Stimulated activated CD8-positive, alpha-beta memory T cell treated with anti-CD3 and anti-CD28 coated beads, Interleukin-4, amount 100 ng/mL, for 1 hour (primary cell): ENCODE measurements at places on chromosomes 7 and 10.

- no peak for DNase-seq
Observed at GRCh38 chr7:128359336-128359735, 2.2 kb downstream of the PRRT4 start.

- DNase-seq: no peak
Observed at GRCh38 chr7:44998153-44998871, 1.7 kb upstream of the CCM2 start.

GRCh38 chr10:115706488-115707076 is 566.4 kb downstream of the GFRA1 start:
- DNase-seq: no peak

GRCh38 chr7:134108802-134109201 is 18.3 kb upstream of the LRGUK start:
- DNase-seq: no peak

DNA sequence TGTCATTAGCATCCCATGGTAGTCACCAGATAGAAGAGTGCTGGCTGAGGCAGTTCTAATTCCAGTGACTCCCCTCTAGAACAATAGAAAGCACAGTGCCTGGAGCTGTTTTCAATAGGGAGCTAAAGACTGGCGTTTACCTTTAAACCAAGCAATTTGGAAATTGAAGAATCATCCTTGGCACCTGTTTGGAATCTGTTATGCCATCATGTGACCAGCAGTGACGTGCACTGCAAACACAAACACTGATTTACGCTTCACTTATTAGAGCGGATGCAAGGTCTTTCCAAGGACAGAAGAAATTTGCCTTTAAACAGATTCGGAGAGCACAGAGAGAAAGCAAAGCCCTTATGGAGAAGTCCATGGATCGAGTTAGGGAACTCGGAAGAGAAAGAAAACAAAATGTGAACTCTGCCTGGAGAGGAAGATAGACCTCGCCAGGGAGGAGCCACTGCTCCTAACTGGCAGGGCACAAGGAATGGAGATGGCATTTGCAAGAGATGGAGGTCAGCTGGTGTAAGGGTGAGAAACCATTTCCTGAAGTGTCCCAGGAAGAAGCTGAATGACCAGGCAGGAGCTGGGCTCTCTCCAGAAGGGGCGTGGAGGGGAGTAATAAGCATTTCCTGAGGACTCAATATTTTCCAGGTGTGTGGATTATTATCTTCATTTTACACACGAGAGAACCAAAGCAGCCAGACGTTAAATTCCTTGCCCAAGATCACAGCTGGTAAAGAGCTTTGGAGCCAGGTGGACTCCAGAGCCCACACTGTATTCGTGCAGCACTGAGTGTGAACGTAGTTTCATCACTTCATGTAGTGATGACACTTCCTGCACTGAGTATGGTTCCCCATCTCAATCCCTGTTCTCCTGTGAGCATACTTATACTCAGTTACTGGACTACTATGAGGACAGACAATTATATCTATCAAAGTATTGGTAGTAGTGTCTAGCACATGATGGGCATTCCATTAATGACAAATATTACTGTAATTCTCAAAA is 97.7 kb downstream of the CUBN start:
- no peak for DNase-seq

DNA sequence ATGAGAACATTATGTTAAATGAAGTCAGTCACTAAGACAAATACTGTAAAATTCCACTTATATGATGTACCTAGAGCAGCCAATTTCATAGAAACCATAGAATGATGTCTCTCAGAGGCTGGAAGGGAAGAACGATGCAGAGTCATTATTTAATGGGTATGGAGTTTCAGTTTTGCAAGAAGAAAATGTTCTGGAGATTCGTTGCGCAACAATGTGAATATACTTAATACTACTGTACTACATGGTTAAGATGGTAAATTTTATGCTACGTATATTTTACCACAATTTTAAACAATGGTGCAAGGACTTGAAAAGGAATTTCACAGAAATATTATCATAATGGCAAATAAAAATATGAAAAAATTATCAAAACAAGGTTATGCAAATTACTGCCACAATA is 972.6 kb downstream of the KCNMA1 start:
- DNase-seq: no peak

DNA sequence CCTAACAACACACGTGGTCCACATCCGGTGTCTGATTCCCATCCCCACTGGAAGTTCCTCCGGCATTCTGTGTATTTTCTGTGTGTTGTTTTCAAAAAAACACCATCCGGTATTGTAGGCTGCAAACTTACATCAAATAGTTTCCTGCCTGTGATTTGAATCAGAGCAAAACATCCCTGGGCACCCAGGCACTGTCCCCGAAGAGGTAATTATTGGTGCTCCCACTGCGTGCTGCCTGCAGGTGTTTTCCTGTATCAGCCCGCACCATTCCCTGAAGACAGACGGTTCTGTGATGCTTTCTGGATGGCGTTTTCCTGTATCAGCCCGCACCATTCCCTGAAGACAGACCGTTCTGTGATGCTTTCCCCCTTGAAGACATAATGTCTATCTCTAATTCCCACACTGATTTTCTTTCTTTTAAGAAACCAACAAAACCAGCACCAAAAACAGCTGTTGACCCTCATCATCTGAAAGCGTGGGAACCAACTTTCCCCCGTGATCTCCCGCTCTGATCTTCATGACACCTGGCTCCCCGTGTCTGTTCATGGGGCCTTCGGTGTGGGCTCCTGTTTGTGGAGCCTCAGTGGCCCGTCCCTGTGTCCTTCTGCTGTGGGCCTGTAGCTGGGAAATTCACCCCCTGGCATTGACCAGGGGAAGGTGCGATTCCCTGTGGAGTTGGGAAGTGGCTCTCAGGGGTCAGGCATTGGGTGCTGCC is 205.3 kb downstream of the ADARB2 start:
- DNase-seq: no peak

DNA sequence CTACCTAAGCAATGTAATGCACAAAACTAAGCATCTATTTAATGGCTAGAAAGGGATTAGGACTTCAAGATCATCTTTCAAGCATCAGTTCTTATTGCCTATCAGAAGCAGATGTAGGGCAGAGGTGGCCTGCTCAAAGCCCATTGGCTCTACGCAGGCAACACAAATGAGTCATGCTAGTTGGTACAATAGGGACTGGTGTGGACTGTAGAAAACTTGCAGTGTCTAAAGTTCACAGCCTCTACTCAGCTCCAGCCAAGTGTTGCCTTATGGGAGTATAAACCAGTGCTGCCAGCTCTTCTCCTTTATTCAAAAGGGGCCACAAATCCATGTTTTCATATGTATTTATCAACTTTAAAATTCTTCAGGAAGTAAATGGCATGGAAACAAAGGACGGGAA is 31.7 kb downstream of the ASAH2 start:
- DNase-seq: no peak

DNA sequence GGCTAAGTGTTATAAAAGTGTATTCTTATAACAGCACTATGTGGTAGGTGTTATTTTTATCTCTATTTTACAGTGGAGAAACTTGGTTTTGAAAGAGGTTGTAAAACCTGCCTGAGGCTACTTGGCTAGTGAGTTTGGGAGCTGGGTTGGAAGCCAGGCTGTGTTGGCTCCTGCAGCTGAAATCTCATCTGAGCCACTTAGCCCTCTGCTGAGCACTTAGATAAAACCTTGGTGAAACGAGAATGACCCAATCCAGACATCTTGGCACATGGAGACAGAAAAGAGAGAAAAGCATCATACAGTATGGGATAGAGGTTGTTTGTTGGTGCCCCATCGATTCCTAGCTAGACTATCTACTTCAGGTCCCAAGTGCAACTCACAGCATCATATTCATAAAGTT is 37.4 kb downstream of the BLNK start:
- DNase-seq: no peak
